ENCODE measurements at places on chromosomes 13 and 19.

GRCh38 chr13:24861617-24862362, 97.8 kb downstream of the RNF17 start:
- DNase-seq = no peak

GRCh38 chr13:34857558-34858325, 84.3 kb upstream of the NBEA start:
- no peak for DNase-seq

DNA sequence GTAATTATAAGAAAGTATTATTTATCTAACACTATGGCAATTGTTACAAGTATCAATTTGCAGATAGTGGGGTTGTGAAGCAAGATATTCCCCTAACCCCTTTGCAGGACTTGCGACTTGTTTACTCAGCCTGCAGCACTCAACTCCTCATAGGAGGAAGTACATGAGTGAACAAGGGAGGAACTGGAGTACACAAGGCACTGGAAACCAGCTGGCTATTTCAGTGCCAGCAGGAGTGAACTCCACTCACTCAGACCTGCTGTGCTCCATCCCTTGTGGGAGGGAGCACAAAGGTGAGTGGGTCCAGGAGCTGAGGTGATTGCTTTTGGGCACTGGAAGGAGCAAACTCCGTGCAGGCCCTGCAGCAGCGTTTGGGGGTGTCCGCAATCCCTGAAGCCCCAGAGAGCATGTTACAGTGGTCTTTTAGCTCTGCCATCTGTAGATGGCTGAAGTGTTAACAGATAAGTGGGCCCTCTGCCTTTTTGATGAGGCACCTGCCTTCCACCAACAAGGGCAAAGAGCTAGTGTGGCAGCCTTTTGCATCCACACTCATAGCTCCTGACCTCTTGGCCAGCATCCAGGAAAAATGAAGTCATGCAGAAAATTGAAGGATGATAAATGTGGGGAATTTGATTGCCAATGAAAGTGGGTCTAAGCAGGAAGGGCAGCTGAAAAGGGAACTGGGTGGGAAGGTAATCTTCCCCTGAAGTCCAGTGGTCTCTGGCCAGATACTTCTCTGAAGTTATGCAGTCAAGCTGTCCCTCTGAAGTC, 802.2 kb upstream of the MIR17HG start:
- DNase-seq = no peak

DNA sequence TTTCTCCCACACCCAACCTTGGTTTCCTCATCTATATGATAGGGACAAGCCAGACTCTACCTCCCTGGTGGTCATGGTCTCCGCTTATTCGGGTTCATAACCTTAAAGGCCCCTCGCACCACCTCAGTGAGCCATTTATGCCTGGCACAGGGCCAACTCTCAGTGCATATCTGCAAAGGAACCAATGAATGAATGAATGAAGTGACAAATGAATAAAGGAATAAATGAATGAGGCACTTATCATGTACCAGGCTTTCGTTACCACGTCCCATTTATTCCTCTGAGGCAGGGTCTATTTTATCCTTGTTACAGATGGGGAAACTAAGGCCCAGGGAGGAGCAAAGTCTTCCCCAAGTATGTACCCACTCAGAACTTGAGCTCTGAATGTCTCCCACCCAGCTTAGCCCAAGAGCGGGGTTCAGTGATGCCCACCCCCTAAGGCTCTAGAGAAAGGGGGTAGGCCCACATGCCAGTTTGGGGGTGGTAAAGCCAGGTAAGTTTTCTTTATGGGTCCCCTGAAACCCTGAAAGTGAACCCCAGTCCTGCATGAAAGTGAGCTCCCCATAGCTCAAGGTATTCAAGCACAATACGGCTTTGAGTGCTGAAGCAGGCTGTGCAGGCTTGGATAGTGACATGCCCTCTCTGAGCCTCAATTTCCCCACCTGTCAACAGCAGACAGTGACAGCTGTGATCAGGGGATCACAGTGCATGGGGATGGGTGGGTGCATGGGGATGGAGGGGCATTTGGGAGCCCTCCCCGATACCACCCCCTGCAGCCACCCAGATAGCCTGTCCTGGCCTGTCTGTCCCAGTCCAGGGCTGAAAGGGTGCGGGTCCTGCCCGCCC, 490 bp upstream of the SLC5A5 start:
- DNase-seq = no peak

DNA sequence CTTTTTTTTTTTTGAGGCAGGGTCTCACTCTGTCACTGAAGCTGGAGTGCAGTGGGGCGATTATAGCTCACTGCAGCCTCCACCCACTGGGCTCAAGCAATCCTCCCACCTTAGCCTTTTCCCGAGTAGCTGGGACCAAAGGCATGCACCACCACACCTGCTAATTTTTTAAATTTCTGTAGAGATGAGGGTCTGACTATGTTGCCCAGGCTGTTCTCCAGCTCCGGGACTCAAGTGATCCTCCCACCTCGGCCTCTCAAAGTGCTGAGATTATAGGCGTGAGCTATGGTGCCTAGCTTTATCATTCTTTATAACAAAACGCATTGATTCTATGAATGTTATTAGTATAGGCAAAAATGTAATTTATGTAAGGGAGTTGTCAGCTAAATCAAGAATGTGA, 17.9 kb upstream of the LYPD3 start:
- DNase-seq = no peak

- peak; percentile 27 for DNase-seq
These were observed 76.9 kb downstream of the TNFSF13B start for GRCh38 chr13:108346376-108346775.

- DNase-seq = peak; percentile 49
These were observed 42.4 kb downstream of the ADGRE3 start for GRCh38 chr19:14632286-14632685.

DNA sequence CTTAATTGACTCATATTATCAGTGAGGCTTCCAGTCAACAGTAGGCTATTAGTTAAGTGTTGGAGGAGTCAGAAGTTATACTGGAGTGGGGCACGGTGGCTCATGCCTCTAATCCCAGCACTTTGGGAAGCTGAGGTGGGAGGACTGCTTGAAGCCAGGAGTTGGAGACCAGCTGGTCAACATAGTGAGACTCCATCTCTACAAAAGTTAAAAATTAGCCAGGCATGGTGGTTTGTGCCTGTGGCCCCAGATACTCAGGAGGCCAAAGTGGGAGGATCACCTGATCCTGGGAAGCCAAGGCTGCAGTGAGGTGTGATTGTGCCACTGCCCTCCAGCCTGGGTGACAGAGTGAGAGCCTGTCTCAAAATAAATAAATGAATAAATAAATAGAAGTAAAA, 53.2 kb downstream of the COMP start:
- DNase-seq = no peak

- no peak for DNase-seq
These were observed 75.5 kb upstream of the MEDAG start for GRCh38 chr13:30830638-30830965.

- no peak for DNase-seq
These were observed 17.7 kb upstream of the SEMA6B start for GRCh38 chr19:4577020-4577782.

DNA sequence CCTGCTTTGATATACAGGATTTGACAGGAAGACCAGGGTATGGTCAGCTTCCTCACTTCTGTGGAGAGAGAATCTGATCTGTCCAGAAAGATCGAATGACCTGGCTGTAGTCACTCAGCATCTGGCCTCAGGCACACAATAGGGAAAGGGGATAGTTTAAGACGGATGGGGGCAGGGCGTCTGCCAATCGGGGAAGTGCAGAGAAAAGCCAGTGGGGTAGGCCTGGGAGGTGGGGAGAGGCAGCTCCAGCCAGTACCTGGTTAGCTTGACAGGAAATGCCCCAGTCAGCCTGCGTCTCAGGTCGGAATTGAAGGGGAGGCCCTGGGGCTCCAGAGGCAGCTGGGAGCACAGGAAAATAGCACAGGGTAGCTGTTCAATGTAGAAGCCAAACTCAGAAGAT, 12.4 kb downstream of the ZNF444 start:
- no peak for DNase-seq

GRCh38 chr19:1097810-1098176, 2.6 kb upstream of the POLR2E start:
- no peak for DNase-seq

DNA sequence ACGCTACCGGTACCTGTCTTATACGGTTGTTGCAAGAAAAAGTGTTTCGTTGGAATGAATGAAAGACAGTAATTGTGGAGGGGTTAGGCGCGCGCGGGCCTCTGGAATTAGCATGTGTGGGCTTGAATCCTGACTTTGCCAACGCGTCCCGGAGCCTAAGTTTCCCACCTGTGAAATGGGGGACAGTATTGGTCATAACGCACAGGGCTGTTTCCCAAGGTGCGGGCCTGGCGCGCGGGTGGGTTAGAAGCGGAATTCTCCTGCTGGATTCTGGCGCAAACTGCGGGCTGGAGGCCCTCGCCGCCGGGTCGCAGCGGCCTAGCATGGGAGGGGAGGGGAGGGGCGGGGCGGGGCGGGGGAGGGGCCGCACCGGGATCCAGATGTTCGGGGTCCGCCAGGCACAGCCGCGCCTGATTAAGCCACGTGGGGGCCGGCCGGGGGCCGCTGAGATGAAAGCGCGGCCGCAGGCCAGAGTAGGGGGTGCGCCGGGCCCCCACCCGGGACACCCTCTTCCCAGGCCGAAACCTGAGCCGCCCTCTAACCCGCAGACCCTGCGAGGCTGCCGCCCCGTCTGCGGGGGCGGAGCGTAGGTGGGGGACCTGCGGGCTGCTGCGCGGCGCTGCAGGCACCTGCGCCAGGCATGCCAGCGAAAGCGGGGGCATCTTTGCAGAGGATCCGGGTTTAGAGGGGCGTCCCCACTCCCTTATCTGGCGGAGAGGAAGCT, 1.2 kb upstream of the TMEM59L start:
- DNase-seq = no peak

DNA sequence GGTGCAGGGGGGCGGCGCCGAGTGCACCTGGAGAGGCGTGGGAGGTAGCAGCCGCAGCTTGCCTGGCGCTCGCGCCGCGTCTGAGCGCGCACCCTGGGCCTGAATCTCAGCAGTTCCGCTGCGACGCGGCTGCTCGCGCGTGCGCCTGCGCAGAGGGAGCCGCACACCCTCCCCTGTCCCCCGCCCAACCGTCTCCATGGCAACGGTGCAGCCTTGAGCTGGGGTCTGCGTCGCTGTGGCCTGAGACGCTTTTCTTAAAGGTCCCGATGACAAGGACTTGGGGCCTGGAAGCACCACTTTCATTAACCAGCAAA, at the start of gene PNMA8B:
PNMA8B (minus strand) TSS at position 82 of the 314 bp plus-strand sequence. CDS start 402 bp downstream, outside the sequence.
- peak; percentile 67 for DNase-seq

DNA sequence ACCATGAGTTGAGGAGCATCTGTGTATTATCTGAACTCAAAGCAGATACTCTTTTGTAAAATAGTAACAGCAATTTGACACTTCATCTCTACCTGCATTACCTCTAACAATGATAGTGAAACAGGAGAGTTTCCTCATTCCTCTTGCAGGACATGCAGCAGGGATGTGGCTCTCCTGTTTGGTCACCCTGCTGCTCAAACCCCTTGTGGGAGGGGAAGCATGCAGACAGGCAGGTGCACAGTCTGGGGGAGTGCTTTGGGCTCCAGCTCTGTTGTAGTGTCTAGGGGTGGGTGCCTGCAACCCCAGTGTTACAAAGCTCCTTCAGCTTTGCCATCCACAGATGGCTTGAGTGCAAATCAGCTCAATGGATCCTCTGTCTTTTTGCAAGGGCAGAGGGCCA, 827.6 kb downstream of the DACH1 start:
- no peak for DNase-seq

DNA sequence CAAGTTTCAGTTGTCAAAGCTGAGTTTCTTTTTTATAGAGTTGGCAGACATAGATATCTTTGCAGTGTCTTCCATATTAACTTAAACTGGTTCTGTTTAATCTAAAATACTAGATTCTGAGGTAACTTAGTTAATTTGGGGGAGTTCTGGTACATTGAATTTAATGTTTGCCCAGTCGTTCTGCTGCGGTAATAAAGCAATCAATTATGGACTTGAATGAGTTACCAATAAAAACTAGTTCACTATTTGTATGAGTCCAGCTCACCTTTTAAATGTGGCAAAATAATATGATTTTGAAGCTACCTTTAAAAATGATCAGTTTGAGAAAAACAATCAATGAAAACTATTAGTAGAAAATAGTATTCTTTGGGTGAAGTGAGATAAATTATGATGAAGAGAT, 90.2 kb downstream of the LMO7 start:
- DNase-seq = no peak

DNA sequence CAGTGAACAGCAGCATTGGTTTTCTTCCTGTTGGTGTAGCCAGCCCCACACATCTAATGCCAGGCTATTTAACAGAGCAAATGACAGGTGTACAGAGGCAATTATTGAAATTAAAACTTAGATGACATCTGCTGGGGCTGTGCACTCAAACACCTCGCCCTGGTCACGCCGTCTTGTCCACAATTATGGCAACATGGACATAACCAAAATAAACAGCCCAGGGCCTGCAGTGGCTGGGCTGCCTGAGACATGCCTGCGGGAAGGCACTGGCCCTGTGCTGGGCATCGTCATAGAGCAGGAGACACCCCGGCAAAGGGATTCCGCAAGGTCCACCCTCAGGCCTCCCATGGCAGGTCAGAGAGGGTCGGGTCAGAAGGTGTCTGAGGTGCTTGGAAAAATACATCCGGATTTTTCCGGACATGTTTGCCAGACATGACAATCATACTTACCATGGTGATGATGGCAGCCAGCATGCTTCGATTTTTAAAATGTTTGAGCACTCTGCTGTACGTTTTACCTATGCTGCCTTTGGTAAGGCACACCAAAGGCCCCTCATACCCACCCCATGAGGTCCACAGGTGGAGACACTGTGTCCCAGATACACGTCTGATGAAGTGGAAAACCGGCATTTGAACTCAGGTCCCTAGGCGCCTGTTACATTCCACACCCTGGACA, 47.8 kb downstream of the TSHZ3 start:
- no peak for DNase-seq

GRCh38 chr19:38115271-38115802, 108.7 kb downstream of the DPF1 start:
- DNase-seq = no peak

GRCh38 chr19:12117201-12117970, 22.8 kb downstream of the ZNF20 start:
- no peak for DNase-seq

GRCh38 chr13:79459906-79460305, 21.0 kb upstream of the NDFIP2 start:
- DNase-seq = no peak

GRCh38 chr19:49932731-49933131, 3.4 kb upstream of the NUP62 start:
- peak; percentile 59 for DNase-seq

- no peak for DNase-seq
These were observed 233.9 kb downstream of the ZIC5 start for GRCh38 chr13:99737481-99738245.

DNA sequence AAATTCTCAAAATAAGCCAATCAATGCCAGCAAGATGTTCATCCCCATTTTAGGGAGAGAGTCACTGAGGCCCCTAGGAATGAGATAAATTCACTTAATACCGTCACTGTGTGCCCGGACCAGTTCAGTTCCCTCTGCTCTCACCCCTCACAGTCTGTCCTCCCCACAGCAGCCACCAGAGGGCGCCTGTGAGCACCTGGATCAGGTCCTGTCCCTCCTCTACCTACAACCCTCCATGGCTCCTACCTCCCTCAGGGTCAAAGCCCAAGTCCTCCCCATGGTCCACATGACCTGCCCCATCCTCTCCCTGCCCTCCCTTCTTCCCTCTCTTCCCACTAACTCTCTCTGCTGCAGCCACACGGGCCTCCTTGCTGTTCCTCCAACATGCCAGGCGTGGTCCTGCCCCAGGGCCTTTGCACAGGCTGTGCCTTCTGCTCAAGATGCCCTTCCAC, 42.0 kb upstream of the NFIC start:
- peak; percentile 90 for DNase-seq

Measured in activated CD4-positive, alpha-beta T cell treated with anti-CD3 and anti-CD28 coated beads for 36 hours (primary cell).